Fibroblast of mammary gland (primary cell): ENCODE measurements at places on chromosomes 16 and 17.

- DNase-seq = no peak
These were observed 17.6 kb upstream of the NKD1 start for GRCh38 chr16:50530277-50531236.

- DNase-seq = no peak
These were observed 236.3 kb downstream of the SEC14L1 start for GRCh38 chr17:77376795-77377709.

DNA sequence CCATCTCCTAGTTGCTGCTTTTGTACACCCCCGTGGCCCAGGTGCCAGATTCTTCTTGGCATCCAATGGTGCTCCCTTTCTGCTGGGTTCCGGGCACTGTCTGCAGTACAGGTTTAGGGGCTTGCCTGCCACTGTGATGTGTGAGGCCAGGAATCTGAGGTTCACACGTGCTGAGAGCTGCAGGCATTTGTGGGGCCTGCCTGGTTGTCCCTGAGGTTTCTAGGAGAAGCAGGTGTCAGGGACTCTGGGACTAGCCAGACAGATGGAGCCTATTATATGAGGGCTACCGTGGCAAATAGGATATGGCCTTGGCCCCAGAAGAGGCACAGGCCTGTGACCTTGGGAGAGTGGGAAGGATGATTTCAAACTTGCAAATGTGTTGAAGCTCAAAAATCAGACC is 29.3 kb downstream of the NDEL1 start:
- DNase-seq = no peak

DNA sequence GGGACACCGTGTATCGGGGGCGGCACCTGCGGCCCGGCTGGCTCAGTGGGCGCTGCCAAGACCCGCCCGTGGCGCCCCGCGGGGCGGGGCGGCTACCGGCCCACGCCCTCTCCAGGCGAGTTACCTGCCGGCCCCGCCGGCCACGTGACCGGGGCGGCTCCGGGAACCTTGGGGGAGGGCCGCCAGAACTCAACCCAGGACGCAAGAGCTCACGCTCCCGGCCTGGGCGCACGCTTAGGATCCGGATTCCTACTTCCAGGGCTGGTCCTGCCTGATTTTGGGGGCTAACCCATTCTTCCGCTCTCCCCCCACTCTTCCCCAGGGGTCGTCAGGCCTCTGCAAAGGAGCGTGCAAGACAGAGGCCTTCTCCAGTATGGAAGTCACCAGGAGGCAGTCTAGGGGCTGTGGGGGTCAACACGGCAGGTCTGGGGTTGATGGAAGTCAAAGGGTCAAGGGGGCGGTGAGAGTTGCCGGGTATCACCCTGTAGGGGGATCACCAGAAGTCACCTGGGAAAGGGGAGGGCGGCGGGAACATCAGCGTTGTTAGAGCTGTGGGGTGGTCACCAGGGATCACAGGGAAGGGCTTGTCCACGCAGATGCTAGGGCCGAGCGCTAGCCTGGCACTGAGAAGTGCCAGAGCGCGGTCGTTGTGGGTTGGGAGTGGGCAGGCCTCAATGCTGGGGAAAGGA is 354 bp upstream of the ESRP2 start:
- no peak for DNase-seq

GRCh38 chr16:46949241-46949892 is 24.1 kb downstream of the DNAJA2 start:
- no peak for DNase-seq

DNA sequence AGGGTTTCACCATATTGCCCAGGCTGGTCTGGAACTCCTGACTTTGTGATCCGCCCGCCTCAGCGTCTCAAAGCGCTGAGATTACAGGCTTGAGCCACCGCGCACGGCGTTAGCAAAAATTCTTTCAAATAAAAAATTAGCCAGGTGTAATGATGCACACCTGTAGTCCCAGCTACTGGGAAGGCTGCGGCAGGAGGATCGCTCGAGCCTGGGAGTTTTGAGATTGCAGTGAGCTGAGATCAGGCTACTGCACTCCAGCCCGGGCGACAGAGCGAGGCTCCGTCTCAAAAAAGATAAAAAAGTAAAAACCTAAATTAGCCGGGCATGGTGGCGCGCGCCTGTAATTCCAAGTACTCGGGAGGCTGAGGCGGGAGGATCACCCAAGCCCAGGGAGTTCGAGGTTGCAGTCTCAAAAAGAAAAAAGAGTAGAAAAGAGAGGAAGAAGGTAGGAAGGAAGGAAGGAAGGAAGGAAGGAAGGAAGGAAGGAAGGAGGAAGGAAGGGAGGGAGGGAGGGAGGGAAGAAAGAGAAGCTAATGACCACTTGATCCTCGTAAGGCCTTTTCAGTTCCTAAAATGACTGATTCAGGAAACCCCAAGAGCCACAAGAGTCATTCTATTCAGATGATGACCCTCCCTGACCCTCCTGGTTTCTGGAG is 59.2 kb downstream of the SRL start:
- peak; percentile 77 for DNase-seq

DNA sequence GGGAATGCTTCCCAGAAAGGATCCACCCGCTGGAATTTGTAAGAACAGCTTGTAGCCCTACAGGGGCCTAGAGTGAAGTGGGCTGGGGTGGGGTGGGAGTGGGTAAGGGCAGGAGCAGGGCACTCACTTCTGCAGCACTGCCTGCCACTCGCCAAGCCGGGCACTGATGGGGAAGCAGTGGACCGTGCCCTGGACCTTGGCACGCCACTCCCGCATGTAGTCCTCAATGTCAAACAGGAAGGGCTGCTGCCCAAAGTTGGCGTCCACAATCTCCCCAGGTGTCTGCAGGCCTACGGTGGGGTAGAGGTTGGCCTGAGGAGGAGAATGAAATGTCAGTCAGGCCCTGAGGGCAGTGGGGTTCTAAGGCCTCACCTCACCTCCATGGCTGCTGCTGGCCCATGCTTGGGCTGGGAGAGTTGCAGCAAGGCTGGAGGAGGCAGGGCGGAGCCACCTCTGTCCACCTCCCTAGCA is 15.7 kb upstream of the GFOD2 start:
- no peak for DNase-seq

- DNase-seq = no peak
These were observed 107.1 kb downstream of the RAP1GAP2 start for GRCh38 chr17:2903193-2903974.

GRCh38 chr16:4412159-4412558 is 4.2 kb downstream of the CORO7 start:
- no peak for DNase-seq

DNA sequence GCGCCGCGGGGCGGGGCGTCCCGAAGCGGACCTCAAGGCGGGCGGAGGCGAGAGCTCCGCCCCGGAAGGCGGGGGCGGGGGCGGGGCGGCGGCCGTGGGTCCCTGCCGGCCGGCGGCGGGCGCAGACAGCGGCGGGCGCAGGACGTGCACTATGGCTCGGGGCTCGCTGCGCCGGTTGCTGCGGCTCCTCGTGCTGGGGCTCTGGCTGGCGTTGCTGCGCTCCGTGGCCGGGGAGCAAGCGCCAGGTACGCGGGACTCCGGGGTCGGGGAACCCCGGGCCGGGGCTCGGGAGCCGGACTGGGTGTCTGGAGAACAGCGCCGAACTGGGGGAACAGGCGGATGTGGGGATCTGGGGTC is at the start of gene TNFRSF12A:
Gene TNFRSF12A (plus strand): TSS at position 122 of the 357 bp plus-strand sequence. CDS start 30 bp downstream, at position 152.
- DNase-seq = peak; percentile 58
